ENCODE measurements at places on chromosomes 2 and 18. TPM values are rescaled to one million over a fixed set of nuclear protein-coding genes. Genes with fewer than 3 reads are reported as not detected.
A peak's percentile ranks its signal among the peaks of the same experiment; 100 is the strongest.

DNA sequence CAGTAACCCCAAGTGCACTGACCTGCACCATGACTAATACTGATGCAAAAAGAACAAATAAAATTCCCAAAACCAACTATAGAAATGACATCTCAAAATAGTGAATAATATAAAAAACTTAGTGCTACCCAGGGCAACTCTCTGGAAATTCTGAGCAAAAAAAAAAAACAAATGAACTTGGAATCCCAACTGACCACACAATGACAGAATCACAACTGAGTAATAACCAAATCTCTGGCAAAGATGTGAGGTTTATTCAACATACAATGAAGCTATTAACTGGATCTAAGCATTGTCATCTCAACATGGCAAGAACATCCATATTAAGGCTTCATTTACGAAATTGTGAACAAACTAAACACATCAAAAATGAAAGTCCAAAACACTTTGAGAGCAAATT, 22.7 kb downstream of the EXOC6B start:
- peak; percentile 53 for DNase-seq

DNA sequence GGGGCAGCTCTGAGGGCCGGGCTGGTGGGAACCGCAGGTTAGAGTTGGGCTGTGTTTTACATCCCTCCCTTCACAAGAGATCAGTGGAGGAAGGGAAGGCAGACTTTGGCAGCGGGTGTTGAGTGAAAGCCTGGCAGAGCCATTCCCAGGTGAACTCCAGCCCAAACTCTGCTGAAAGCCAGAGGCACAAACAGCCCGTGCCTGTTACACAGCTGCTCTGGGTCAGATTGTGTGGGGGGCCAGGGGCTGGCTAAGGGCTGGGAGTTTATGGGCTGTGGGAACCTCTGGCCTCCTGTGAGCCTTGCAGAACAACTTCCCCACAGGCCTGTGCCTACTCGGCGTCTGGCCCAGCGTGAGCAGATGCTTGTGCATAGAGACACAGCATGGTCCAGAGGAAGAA, 286.8 kb downstream of the CLIP4 start:
- no peak for DNase-seq

DNA sequence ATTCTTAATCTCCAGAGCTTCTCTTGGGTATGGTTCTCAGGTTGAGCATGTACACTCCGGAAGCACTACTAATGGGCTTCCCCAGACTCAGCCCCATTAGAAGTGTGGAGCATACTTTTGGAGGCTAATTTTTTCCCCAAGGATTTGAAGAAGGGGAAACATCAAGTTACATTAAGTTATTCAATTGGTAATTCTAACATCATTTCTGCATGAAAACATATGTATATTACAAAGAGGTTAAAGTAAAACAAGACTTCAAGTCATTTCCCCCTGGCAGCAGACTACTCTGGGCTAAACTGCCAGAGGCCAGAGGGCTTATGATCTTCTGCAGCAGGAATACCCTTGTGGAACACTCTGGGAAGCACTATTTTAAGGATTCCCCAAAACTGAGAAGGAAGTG, 227.7 kb upstream of the STK17B start:
- no peak for DNase-seq

DNA sequence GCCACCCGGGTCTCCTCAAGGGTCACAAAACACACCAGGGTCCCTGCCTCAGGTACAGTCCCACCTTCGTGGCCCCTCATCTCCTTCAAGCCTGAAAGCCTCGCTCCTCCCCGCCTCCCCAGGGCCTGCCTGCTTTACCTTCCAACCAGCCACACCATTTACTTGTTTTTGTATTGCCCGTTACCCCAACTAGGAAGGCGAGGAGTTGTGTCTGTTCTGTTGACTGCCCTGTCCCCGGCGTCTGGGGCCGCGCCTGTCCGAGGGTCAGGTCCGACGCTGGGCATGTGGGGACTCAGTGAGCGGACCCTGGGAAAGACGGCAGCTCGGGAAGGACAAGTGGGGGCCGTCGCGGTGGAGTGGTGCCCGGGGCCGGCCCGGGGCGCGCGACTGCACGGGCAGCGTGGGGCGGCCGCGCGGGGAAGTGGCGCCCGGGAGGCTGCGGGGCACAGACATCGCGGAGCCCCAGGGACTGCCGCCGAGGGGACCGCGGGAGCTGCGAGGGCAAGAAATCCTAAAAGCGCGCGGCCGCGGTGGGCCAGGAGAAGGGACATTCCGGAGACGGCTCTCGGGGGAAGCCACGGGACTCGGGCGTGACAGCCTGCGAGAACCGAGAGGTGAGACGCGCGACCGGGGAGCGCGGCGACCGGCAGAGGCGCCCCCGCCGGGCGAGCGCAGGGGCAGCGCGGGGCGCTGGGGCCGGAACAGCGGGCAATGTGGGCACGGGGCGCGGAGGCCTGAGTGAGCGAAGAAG, 797 bp upstream of the GRHL1 start:
- DNase-seq, result peak; percentile 25

GRCh38 chr18:72630991-72631390, 86.8 kb upstream of the CBLN2 start:
- DNase-seq, result no peak

DNA sequence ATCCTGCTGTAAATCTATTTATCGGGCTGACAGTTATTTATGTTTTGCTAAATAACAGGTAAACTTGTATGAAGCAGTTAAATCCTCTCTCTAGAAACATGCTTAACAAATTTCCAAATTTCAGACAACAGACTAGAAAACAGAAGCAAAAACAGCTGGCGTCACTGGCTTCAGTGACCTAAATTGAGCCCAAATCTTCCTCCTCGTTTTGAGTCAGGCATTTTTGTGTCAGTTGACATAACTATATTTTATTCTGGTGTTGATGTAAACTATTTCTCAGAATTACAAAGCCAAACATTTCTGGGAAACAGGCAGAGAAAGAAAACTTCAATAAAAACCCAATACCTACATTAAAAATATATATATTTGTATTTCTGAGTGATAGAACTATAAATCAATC, 21.7 kb downstream of the RBMS1 start:
- no peak for DNase-seq

DNA sequence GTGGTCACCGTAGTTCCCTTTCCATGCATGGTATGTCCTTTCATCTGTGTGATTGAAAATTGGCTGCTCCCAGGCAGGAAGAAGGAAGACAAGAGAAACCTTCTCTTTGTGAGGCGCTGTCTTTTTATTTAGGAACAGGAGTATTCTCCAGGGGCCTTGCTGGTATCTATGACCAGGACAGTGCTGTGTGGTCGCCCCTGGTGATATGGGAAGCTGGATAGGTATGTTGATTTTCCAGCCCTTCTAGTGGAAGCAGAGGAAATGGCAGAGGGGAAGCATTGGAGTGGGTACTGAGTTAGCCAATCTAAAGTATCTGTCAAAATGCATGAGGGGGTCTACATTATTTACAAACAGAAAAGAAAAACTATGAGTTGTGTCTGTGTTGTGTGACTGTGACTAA, 226.6 kb downstream of the MTX2 start:
- DNase-seq, result no peak

Gene GPR39
- 10.9 TPM for total RNA-seq

Gene GCG
- not detected for total RNA-seq

Gene GALNT5
- total RNA-seq, result 2.4 TPM

All from cardiac muscle cell (in vitro differentiated cells and primary cell).